ENCODE measurements at places on chromosomes 1 and 21.

DNA sequence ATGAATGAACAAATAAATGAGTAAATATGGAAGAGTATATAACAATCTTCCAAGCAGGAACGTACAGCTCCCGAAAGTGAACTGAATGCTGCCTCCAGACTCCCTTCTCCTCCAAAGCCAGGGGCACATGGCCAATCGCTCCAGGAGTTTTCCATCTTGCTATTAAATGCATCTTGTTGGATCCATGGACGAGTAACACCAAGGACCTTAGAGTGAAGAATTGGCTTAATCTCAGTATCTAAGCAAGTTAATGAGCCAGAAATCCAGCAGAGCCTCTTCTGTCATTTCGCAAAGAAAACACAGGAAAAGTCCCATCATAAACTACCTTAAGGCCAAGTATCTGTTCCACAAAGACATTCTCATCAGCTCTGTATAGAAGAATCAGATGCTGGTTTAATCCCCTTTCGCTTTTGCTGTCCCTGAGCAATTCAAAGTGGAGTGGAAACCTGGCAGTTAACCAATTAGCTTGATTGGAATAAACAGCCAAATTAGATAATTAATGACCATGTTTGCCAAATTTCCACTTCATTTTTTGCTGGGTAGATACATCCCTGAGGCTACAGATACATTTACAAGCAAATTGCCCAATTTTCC is 116.0 kb downstream of the MIS18A start:
- DNase-seq: no peak

GRCh38 chr1:202143768-202144401 is 652 bp downstream of the ARL8A start:
- DNase-seq: peak; percentile 45

DNA sequence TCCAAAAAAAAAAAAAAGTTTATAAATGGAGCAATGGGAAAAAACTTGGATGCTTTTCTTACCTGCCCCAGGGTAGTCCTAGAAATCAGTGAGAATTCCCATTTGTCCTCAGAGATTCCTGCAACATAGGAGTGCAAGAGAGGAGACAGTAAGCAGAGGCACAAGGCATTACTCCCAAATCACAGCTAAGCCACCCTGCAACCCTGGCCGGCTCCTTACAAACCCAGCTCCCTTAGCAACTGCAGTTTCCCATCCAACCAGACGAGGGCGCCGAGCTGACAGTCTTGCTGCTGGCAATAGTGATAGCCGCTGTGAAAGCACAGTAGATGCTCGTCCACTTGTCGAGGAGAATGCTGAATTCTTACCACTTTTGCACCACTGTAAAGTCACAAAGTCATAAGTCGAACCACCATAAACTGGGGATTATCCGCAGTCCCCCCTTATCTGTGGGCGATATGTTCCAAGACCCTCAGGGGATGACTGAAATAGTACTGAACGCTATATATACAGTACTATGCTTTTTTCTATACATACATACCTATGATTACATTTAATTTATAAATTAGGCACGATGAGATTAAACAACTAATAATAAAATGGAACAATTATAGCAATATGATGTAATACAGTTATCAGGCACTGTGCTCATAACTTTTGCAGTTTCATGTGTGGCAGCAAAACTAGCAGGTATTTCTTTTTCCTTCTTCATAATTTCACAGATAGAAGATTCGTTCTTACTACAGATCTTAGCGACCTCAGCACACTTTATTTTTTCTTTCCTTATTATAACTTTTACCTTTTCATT is 6.0 kb upstream of the PITHD1 start:
- DNase-seq: peak; percentile 80

GRCh38 chr1:220500372-220500771 is 27.6 kb upstream of the MARK1 start:
- no peak for DNase-seq

DNA sequence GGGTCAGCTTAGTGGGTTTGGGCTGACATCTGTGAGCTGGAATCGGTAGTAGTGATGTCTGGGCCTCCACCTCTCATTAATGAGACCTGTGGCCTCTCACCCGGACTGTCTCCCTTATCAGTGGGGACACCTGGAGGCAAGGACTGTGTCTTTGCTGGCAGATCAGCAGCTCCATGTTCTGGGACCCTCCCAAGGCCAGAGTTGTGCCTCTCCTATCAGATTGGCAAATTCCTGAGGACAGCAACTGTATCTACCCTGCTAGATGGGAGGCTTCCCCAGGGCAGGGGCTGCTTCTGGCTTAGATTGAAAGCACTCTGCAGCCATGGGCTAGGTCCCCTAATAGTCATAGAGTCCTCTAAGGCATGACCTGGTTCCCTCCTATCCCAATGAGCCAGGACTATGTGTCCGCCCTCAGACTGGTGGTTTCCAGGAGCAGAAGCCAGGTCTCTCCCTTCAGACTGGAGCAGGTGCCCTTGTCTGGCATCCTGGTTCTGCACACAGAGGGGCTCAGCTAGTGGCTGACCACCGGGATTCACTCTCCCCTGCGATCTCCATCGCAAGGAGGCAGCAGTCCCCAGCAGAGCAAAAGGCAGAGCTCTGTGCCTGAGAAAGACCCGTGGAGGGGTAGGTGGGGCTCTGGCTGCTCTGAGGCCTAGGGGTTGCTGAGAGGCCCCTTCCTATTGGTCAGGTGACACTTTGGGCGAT is 5.8 kb downstream of the DRAXIN start:
- DNase-seq: no peak

DNA sequence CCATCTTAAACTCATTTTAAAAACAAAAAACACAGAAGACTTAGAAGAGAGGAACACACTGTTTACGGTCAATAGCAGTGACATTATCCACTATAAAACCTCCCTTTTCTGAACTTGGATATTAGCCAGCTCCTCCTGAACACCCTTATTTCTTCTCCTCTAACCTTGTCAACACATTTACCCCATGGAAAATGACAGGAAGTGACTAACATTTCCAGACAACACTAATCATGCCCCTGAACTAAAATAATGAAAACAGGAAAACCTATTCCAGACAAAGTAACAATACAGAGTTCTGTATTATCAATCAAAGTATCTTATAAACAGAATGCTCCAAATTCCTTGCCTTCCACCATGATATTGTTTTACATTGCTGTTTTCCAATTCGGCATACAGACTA is 45.3 kb downstream of the PALMD start:
- DNase-seq: no peak

GRCh38 chr1:100284591-100284990 is 18.6 kb downstream of the RTCA start:
- DNase-seq: no peak

DNA sequence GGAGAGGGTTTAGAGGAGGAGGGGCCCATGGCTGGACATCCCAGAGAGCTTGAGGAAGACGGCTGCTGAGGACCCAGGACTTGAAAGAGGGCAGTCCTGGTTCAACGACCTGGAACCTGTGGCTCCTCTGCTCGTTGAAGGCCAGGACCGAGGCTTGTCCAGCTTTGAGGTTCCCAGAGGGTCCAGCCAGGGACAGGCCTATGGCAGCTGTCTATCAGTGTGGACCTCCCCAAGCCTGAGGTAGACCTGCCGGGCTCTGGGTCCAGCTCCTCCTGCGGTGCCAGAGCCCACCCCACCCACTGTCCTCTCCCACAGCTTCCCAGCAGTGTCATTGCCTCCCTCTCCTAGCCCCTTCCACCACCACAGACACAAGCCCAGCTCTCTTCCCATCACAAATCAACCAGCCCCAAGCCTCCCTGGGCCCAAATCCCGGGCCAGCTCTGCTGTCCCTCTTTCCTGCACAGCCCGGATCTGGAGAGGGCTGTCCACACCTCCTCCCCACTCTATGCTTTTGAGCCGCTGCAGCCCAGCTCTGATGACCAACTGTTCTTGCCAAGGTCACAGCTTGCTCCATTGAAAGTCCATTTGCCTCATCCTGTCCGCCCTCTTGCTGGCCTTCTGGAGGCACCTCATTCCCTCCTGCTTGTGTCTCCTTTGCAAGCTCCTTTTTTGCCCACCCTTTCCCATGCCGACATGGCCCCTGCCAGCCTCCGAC is 48.7 kb upstream of the EDN2 start:
- no peak for DNase-seq

GRCh38 chr1:35807614-35808449 is at the start of gene AGO4:
TSS of gene AGO4 (plus strand) at chr1:35808016. CDS start at chr1:35808417, 401 bp downstream.
- peak; percentile 13 for DNase-seq

DNA sequence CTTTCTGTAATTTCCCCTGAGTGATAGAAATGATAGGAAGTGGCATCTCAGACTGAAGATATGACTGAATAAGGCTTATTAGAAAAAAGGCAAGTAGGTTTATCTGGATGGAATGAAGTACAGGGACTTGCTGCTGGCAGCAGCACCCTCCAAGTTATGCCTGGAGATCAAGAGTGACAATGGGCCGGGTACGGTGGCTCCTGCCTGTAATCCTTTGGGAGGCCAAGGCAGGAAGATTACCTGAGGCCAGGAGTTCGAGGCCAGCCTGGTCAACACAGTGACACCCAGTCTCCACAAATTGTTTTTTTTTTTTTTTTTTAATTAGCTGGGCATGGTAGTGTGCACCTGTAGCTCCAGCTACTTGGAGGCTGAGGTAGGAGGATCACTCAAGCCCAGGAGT is 87.8 kb downstream of the SCCPDH start:
- no peak for DNase-seq

GRCh38 chr21:28280611-28281010 is 712.1 kb downstream of the LTN1 start:
- DNase-seq: no peak

- no peak for DNase-seq
Observed at GRCh38 chr1:44785029-44785380, 3.0 kb downstream of the BEST4 start.

- DNase-seq: no peak
Observed at GRCh38 chr1:93033029-93033428, 46.1 kb upstream of the MTF2 start.

DNA sequence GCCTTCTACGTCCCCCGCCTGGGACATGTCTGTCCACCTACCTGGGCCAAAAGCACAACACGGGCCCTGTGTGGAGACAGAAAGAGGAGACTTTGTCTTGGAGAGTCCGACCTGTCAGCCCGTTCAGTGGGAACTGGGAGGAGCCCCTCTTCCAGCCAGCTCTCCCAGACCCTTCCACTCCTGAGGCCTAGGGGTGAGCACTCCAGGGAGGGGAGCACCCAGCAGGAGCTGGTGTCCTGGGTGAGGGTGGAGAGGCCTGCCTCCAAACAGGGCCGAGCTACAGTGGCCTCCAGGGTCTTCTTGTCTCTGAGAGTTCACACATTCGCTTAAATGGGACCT is 546 bp downstream of the SPOCD1 start:
- DNase-seq: no peak

DNA sequence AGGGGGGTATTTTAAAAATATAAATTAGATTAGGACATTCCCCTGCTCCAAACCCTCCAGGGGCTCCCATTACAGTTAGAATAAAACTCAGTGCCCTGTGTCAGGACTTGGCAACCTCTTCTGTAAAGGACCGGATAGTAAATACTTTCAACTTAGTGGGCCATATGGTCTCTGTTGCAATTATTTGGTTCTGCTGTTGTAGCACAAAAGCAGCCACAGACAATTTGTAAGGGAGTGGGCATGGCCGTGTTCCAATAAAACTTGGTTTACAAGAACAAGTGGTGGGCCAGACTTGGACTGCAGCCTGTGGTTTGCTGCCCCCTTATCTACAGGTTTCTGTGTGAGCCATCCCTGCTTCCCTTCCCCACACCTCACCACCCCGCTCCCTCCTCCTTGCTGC is 92.0 kb downstream of the ACTL8 start:
- no peak for DNase-seq

GRCh38 chr1:62271948-62272728 is 47.1 kb downstream of the KANK4 start:
- DNase-seq: peak; percentile 46

DNA sequence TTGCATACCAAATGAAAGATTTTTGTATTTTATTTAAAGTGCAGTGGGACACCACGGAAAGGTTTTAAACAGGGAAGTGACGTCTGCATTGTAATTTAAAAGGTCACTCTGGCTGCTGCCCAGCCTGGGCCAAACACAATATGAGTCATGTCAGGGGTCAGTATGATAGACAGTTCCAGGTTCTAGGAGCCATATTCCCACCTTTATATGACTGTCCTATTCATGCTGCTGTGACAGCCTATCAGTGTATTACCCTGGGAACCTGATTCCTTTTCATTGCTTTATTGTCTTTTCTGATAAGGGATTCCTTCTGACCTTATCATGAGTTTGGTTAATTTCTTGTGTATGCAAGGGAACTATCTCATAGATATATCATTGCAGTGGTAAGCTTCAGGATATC is 5.3 kb downstream of the VANGL1 start:
- DNase-seq: no peak

DNA sequence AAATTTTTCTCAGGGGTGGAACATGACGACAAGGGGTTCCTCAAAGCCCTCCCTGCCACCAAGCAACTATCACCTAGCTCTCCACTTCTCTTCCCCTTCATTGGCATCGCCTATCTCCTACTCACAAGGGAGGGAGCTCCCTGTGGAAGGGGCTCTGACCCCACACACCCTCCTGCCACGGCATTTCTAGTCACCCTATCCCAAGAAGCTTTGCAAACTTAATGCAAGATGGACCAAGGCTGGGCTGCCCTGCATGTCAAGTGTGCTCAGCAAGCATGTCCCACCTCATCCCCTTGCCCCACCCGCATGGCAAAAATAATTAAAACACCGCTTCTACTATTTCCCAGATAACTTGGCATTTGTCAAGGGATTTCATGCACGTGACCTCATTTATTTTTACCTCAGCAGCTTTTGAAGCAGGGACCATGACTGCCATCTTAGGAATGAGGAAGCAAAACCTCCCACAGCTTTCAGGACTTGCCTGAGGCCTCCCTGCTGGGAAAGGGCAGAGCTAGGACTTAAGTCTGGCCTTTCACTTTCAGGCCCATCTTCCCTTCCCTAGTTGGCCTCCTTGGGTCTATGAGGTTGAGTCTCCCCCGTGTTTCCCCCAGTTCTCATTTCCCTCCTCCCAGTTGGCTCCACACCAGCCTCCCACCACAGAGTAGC is 161.3 kb downstream of the TSEN15 start:
- DNase-seq: no peak

GRCh38 chr21:16945580-16945979 is 567.3 kb upstream of the CXADR start:
- no peak for DNase-seq

GRCh38 chr1:58812468-58812867 is 28.6 kb upstream of the JUN start:
- no peak for DNase-seq

- DNase-seq: no peak
Observed at GRCh38 chr1:59554752-59555151, 257.9 kb downstream of the FGGY start.

DNA sequence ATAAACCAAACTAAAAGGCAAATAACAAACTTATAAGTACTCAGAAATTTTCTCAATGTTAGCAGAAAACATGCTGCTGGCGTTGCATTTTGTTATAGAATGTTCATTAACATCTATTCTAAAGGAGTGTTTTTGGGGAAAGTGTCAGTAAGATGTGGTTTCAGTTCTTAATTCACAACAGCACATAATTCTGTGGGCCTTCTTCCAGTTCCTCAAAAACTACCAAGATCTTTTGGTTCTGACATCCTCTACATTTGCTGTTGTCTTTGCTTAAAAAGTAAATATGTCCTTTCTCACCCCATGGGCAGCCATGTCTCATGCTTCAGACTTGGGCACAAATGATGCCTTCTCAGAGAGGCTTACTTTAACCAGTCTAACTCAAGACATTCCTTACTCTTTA is 152.5 kb downstream of the CDC7 start:
- no peak for DNase-seq

All from activated T-helper 1 cell treated with anti-CD3 and anti-CD28 coated beads, Interleukin-12 subunit alpha, Interleukin-12 subunit beta, Interleukin-2, Interleukin-4 antibody, amounts not matched to agents 30 ng/mL and 10 ng/mL and 1 ng/mL, durations not matched to agents 14 hours and 24 hours and 36 hours (primary cell).